ENCODE measurements at places on chromosomes 11 and 22.

DNA sequence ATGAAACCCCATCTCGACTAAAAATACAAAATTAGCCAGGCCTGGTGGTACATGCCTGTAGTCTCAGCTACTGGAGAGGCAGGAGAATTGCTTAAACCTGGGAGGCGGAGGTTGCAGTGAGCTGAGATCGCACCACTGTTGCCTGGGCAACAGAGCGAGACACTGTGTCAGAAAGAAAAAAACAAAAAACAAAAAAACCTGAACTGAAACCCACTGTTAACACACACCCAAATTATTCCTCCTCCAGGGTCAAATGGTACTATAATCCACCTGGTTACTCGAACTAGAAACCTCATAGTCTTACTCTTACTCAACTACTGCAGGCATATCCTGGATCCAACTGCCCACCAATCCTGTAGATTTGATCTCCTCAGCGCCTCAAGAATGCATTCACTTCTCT, 35.5 kb downstream of the USP28 start:
- DNase-seq: no peak

DNA sequence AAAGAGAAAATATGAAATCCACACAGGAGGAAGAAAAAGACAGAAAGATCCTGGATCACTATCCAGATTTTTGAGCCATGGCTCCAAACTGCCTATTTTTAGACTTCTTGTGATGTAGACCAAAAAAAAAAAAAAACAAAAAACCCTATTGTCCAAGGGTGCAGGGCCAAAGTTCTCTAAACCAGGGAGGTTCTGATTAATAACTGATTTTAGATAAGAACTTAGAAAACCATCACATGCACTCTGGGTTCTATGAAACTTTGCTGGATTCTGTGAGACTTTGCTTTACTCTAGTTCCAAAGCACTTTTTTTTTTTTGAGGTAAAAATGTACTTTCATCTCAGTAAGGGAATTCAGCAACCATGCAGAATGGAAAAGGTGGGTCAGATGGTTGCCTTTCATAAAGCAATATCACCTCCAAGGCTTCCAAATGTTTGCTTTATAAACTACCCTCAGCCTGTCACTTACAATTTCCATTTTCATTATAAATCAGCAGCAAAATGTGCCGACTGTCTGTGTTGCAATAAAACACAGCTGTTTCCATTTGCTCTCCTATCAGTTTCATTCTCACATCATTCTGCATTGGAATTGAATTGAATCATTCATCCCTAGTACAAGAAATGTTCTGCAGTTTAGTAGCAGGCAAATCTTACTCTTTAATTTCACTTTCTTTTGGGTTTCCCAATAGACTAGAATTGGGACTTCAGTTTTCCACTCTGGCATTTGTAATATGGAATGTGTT, 1584.3 kb upstream of the RAG2 start:
- no peak for DNase-seq

- no peak for DNase-seq
These were observed 25.1 kb downstream of the OR10A6 start for GRCh38 chr11:7905961-7906429.

DNA sequence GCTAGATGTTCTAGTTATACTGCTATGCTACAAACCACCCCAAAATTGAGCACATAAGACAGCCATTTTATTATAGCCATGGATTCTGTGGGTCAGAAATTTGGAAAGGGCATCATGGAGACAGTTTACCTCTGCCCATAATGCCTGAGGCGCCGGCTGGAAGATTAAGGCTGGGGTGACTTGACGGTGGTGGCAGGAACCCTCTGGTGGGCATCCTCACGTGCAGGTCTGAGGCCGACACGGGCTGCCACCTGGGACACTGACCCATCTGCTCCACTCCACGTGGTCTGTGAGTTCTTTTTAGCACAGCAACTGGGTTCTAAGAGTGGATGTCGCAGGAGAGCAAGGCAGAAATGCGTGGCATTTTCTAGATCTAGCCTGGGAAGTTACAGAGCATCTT, 40.0 kb upstream of the PRDM11 start:
- DNase-seq: no peak

DNA sequence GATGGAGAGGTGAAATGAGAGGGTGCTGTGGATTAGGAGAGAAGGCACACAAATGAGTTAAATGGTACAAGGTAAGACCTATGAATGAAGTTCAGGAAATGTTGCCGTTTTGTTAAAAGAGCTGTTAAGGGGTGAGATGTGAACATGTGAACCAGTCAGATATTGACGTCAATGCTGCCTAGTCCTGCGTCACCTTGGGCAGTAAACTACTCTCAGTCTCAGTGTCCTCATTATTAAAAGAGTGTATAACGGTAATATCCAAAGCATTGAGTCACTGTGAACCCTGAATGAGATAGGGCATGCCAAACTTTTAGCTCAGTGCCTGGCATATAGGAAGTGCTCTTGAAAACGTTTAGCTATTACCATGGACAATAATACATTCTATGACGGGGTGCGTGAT, 32.4 kb upstream of the SORL1-AS1 start:
- DNase-seq: no peak

GRCh38 chr22:49084206-49084605, 743.5 kb downstream of the BRD1 start:
- DNase-seq: no peak

- DNase-seq: peak; percentile 37
These were observed 15.4 kb downstream of the PPM1F start for GRCh38 chr22:21937041-21937820.

DNA sequence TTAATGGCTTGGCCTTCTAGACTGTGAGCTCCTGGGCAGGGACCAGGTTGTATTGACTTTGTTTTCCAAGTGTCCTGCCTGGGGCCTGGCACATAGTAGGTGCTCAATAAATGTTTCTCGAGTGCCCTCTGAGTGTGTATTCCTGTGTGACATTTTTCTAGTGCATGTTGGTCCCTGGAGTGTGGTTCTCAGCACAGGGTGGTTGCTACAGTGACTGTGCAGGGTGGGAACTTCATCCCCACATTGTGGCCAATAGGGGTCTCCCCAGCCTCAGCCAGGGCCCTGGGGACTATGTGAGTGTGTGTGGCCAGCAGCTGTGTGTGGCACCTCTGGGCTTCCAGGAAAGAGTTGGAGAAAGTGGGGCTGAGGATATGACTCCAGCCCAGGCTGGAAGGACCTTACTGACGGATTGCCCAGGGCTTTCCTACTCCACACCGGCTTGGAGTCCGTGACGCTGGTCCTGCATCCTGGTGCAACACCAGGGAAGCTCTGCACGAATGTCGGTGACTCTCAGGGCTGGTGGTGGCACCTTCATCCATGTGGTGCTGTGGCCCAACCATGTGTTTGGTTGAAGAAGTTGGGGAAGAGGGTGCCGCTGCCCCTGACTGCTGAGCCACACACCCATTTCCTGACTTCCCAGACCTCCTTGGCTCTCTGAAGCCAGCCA, 9.0 kb upstream of the MARK2 start:
- peak; percentile 72 for DNase-seq
